ENCODE measurements at places on chromosomes 2 and 18. TPM values are rescaled to one million over a fixed set of nuclear protein-coding genes. Genes with fewer than 3 reads are reported as not detected.

- no peak for DNase-seq
Observed at GRCh38 chr2:107197594-107198294, 311.8 kb upstream of the ST6GAL2 start.

GRCh38 chr2:117918608-117919007 is 95.3 kb downstream of the CCDC93 start:
- no peak for DNase-seq

- peak; percentile 30 for DNase-seq
Observed at GRCh38 chr2:46023165-46023854, 273.9 kb upstream of the EPAS1 start.

IL1RL1 gene
- total RNA-seq = 0.66 TPM

- no peak for DNase-seq
Observed at GRCh38 chr18:10027031-10027430, 113.2 kb downstream of the VAPA start.

NPPC gene
- 0.42 TPM for total RNA-seq

CDK5R2 gene
- not detected for total RNA-seq

DNA sequence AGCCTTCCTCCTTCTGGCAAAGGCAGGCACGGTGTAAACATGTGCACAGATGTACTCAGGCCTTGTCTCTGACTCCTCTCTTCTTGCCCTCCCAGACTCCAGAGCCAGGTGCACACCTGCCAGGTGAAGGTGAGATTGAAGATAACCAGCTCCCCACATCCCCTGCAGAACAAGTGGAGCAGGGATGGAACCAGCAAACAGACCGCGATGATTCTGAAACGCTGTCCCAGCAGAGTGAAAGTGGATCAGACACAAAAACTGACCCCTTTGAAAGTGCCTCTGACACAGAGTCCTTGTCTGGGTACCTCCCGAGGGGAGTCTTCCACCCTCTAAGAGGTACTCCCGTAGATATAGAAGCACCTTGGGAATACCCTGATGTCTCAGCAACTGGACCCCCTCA is 77.2 kb downstream of the ARHGEF4 start:
- DNase-seq = no peak

DNA sequence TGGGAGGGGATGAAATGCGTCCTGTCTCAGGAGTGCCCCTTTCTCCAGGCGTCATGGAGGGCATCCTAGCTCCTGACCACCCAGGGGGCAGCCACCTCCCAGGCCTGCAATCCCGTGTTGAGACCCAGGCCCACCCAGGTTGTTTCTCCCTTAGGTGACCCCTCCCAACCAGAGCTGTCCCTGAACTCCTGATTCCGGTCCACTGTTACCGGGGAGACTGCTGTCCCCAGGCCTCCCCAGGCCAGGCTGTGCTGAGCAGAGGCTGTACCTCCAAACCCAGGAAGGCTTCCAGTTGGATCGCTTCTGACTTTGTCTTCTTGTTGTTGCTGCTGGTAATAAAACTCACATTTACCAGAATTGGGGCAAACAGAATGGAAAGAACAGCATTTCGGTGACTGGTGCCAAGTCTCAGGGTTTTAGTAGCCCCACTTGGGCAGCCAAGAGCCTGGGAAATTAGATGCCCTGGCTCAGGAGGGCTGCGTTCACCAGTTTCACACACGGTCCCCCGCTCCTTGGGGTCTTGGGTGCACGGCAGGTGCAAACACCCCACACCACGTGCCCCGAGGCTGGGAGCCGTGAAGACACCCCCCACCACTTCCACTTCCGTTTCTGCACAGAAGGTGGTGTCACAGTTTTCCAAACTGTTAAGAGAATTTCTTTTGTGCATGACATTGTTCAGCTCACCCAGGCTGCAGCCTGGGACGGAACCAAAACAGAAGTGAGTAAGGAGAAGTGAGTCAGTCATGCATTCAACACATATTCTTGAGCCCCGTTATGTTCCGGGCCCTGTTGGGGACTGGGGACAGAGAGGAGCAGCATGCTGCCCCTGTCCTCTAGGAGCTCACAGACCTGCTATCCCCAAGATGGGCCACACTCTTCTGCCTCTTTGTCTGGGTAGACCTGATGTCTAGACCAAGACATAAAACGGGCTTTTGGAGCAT is 29.4 kb downstream of the ITM2C start:
- DNase-seq = no peak

DNA sequence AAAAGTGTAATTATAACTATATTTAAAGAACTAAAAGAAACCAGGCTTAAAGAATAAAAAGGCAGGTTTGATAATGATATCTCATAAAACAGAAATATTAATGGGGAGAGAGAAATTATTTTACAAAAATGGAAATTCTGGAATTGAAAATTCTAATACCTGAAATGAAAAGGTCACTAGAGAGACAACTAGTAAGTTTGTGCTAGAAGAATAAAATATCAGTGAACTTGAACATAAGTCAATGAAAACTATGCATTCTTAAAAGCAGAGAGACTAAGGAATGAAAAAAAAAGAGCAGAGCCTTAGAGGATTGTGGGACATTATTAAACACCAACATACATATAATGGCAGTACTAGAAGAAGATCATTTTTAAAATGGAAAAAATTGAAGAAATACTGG is 1475.0 kb upstream of the ZEB2 start:
- DNase-seq = no peak

SGPP2 gene
- total RNA-seq = 23.2 TPM

GRCh38 chr2:201858281-201859184 is 52.2 kb downstream of the CDK15 start:
- DNase-seq = no peak

DNA sequence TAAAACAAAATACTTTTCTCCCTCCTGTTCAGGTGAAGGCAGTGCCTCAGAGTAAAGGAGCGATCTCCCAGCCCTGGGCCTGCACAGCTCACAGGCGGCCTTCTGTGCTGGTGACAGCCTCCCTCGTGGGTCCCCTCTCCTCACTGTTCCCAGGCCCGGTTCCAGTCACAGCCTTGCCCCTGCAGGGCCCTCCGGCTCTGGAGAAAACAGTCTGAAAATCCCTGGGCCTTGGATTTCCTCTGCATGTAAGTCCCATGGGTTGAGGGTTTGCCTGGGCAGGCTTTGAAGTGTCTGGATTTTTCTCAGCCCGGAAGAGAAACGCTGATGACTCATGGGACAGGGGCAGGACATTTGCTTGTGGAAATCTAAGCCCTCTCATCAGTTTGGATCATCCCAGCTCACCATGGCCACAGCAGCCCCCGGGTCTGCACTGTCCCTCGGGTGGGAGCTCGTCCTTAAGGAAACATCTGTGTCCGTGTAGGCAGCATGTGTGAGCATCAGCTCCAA is 186.1 kb upstream of the RAB12 start:
- DNase-seq = peak; percentile 13

- DNase-seq = no peak
Observed at GRCh38 chr2:105598829-105599698, 145.6 kb upstream of the NCK2 start.

BCS1L gene
- 44.5 TPM for total RNA-seq

- DNase-seq = no peak
Observed at GRCh38 chr2:126932529-126932928, 33.8 kb downstream of the TEX51 start.

- no peak for DNase-seq
Observed at GRCh38 chr2:230312638-230313037, 14.4 kb upstream of the SP140L start.

Data from heart left ventricle (tissue), 16 donors.